ENCODE measurements at places on chromosomes 1 and 21.

DNA sequence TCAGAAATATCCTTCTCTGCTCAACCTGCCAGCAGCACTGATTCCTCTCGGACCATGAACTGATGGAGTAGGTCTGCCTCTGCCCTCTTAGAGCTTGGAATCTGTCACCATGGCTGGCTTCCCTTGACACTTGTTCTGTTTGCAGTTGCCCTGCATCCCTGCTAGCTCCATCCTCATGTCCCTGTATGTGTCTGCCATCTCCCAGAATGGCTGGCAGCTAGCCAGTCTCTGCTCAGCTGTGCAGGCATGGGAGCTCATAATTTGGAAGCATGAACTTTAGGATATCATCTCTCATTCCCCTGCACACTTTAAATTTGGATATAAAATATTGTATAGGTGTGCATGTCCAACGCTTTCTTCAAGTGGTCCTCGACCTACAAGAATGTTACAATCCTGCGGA lies 95.4 kb downstream of the C1orf94 start:
- no peak for DNase-seq

GRCh38 chr1:164617377-164618201 lies 58.6 kb downstream of the PBX1 start:
- DNase-seq: peak; percentile 48

GRCh38 chr21:42525676-42526378 lies 12.2 kb downstream of the SLC37A1 start:
- no peak for DNase-seq

- DNase-seq: no peak
These were observed 940 bp downstream of the NES start for GRCh38 chr1:156676114-156676819.

GRCh38 chr1:98201666-98202081 lies 280.8 kb upstream of the DPYD start:
- no peak for DNase-seq

- no peak for DNase-seq
These were observed 869.1 kb downstream of the KCNT2 start for GRCh38 chr1:195738966-195739650.

- DNase-seq: no peak
These were observed 108.2 kb downstream of the TIAM1 start for GRCh38 chr21:31235671-31236450.

DNA sequence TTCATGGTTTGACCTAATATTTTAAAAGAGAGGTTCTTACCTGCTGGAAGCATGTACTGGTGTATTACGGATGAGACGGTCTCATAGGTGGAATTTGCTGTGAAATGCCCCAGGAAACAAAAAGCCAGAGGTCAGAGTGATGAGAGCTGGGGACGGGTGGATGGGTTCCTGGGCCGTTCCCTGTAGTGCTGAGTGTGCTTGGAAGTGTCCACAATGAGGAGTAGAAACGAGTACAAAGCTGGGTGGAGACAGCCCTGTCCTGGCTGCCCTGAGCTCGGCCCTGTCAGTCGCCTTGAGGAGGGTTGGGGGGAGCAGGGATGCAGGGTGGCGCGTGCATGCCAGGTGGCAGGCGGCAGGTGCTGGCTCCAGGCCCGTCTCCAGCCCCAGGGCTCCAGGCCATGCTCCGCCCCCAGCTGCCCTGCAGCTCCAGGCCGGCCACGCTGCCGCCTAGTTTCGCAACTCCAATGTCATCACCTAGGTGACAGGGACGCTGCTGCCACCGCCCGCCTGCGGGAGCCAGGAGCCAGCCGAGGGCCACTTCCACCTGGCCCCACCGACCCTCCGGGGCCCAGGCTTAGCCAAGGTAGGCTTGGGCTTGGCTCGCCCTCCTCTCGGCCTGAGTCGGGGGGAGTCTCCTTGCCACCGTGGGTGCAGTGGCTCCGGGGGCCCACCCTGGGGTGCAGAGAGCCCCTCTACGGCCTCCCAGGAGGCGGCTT lies 16.4 kb downstream of the TP73 start:
- DNase-seq: peak; percentile 30

DNA sequence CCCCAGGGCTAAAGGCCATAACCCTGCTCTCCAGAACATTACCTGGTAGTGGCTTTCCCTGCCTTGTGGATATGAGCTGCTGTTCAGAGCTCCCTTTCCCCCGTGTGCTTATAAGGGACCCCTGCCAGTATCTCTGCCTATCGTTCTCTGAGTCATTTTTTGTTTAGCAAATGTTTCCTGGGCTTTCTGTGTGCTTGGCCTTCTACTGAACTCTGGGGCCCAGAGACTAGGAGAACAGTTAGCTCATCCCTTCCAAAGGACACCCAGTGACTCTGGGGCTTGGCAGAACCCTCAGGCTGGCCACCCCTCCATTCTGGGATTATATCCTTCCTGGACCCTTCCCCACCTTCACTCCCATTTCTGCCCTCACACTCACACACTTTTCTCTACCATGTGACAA lies 80.8 kb upstream of the POU3F1 start:
- DNase-seq: no peak

DNA sequence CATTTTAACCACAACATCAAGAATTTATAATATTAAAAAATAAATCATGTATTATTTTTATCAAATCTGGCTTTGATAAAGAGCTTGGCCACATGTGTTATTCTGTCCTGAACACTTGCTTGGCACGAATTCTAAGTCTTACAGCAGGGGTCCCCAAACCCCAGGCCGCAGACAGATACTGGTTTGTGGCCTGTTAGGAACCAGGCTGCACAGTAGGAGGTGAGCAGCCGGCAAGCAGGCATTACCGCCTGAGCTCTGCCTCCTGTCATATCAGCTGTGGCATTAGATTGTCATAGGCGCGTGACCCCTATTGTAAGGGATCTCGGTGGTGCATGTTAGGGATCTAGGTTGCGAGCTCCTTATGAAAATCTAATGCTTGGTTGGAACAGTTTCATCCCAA lies 127.6 kb upstream of the IVNS1ABP start:
- DNase-seq: no peak

DNA sequence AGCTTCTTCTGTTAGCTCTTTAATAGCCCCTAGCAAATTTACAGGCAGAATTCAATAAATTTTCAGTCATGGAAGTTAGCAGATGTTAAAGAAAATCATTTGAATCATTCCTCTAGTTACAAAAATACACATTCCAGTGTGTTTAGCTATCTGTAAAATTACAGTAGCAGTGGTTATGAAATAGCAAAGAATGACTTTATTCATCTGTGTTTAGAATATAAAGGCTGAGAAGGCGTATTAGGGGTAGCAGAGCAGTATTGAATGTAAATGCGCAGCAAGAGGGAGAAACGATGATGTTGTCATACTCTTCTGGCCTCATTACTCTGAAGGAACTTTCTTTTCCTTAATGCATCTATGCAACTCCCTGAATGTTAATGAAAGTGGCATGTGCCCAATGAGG lies 106.2 kb upstream of the CYYR1 start:
- no peak for DNase-seq

- DNase-seq: no peak
These were observed 249.7 kb upstream of the RUNX1 start for GRCh38 chr21:35298757-35299156.

- DNase-seq: no peak
These were observed 12.1 kb downstream of the HHAT start for GRCh38 chr1:210340841-210341240.

DNA sequence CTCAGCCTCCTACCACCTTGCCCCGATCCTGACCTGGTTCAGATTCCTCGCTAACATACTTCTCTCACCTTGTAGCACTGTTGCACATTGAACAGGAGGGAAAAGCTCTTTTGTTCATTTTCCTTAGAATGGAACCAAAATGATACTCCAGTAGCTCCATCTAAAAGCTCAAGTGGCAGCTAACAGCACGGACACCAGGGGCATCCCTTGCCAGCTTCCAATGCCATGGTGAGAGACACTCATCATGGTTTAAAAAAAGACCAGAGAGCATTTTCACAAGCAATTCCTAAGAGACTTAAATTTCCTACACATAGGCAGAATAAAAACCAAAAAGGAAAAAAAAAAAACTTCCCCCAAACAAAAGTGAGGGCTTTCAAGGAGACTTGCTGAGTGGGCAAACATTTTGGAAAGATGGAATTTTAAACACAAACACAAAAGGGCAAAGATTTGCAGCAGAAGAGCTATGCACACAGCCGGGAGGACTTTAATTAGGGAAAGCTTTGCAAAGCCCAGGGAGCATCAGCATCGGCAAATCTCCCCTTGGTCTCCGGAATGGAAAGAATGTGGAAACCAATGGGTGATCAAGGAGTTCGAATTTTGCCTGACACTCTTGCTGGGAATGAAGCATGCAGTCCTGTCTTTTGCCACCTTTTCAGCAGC lies 84.3 kb downstream of the CAPZB start:
- no peak for DNase-seq

GRCh38 chr1:180291004-180291403 lies 60.9 kb downstream of the LHX4 start:
- no peak for DNase-seq

DNA sequence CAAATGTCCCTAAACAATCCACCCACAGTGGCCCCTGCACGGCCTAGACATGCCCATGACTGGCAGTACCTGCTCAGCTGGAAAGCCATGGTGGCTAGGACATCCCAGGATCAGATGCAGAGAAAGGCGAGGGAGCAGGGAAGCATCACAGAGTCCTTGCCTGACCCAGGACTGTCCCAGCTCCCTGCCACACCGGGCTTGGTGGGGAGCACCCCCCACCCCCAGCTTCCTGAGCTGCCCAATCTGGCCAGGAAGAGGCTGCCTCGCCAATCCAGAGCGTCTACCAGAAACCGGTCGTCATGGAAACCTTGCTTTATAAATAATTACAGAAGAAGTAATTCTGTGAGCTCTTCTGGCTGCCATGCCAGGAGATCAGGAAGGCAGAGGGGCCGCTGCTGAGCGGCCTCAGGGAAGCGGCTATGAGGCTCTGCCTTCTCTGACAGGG lies 34.8 kb downstream of the ACOT7 start:
- no peak for DNase-seq

DNA sequence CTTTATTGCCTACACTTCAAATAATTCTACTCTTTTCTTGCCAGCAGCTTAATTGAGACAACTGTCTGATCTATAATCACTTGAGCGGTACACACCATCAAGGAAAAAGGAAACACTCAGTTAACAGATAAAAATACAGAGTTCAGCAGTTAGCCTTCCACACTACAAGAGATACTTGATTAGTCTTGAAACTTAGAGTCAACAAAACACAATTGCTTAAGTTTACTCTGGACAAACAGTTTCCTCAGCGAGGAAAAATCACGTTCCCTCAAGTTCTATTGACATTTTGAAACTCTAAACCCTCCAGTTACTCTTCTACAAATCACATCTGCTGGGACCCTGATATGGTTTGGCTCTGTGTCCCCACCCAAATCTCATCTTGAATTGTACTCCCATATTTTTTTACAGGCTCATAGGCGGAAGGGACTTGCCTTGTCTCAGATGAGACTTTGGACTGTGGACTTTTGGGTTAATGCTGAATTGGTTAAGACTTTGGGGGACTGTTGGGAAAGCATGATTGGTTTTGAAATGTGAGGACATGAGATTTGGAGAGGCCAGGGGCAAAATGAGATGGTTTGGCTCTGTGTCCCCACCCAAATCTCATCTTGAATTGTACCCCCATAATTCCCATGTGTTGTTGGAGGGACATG lies 140.4 kb downstream of the CDC7 start:
- no peak for DNase-seq

GRCh38 chr1:240956020-240956419 lies 344.1 kb upstream of the GREM2 start:
- no peak for DNase-seq

DNA sequence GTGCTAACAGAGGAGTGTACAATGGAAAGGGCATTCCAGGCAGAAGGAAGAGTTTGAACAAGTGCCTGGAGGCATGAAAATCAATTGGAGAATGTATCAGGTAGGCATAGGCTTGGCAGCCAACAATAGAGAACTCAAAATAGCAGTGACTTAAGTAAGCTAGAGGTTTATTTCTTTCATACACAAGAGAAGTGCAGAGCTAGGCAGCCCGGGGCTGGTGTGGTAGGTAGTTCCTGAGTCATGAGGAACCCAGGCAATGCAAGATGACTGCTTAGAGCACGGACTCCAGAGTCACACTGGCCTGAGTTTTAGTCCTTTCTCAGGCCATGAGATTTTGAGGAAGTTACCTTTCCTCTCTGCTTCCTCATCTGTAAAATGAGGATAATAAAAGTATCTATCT lies 74.8 kb upstream of the LRRN2 start:
- DNase-seq: no peak

DNA sequence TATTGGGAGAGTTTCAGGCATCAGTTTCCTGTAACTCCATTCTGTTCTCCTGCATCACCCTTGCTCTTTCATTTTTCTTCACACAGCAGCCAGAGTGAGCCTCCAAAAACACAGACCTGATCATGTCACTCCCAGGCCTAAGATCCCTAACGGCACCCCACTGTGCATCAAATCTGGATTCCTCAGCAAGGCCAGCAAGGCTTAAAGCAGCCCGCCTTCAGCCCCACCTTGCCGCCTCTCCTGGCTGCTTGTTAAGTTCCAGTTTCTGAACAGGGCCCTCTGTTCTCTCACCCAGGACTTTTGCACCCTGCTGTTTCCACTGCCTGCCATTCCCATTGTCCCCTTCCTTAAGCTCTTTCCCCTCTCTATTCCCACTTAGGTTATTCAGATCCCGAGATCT lies 29.3 kb downstream of the C1orf116 start:
- DNase-seq: no peak

DNA sequence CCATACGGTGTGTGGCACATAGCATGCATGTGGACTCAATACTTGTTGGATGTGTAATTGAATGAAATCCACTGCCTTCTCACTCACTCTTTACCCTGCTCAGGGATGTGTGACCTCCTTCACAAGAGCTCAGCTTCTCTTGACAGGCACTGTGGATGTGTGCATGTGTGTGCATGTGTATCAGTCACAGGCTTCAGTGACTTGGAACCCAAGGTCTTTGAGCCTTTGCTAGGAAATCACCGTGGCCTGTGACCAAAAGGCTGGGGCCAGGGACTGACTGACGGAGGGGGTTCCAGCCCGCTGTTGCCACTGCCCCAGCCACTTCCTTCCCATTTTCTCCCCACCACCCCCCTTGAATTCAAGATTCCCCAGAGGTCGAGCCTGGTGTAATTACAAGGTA lies 144.4 kb upstream of the POU3F1 start:
- DNase-seq: no peak

DNA sequence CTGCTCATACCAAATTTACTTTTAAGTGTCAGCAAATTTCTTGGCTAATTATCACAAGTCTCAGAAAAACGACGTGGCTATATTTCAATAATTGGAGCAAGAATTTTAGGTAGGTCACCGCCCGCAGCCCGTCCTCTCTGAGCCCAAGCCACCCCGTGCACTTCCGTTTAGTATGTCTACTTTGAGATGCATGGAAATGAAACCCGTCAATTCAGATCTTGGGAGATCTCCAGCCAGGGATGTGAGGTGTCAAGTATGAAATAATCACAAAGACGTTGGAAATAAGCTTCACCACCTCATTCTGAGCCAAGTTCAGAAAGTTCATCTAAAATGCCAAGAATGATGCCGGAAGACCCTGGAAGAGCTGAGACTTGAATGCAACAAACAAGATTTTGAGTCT lies 132.6 kb upstream of the IRF2BP2 start:
- DNase-seq: no peak

Data from NCI-H1092 (cell line).